ENCODE measurements at places on chromosomes 16 and 17.

DNA sequence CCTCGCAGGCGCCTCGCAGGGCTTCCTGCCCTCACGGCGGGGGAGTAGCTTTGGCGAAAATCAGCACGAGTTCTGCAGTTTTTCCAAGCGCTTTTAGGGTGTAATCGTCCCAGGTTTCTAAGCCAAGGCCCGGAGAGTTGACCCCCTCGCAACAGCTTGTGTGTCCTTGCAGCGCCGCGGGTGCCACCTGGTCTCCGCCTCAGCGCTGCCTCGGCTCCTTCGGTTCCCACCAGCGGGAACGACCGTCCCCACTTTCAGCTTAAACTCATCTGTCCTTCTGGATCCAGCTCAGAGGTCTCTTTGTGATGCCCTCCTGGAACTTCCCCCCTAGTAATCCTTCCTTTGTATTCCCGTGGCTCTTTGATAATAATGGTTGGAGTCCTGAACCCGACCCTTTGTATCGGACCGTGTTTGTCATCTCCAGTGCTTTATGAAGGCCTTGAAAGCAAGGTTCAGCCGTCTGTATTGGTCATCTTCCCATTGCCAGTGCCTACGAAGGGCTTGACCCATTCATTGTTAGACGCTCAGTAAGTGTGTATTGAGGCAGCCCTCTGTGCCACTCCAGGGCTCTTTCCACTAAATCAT, 858 bp upstream of the SMARCE1 start:
- no peak for DNase-seq

DNA sequence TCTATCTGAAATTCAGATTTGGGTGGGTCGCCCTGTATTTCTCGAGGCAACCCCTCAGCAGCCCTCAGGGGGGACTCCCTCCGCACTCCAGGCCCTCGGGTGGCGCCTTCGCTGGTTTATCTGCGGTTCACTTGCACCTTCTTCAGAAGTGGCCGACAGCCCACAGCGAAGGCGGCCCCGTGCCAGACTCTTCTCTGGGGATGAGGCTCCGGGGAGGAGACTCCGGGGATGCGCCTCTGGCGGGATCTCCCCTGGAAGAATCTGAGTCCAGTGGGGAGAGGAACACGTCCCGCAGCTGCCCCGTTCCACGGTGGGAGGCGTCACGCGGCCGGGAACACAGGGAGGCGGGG, 63.9 kb upstream of the DNAJA2 start:
- peak; percentile 56 for DNase-seq

GRCh38 chr16:21653571-21653970, 1.2 kb upstream of the IGSF6 start:
- no peak for DNase-seq

DNA sequence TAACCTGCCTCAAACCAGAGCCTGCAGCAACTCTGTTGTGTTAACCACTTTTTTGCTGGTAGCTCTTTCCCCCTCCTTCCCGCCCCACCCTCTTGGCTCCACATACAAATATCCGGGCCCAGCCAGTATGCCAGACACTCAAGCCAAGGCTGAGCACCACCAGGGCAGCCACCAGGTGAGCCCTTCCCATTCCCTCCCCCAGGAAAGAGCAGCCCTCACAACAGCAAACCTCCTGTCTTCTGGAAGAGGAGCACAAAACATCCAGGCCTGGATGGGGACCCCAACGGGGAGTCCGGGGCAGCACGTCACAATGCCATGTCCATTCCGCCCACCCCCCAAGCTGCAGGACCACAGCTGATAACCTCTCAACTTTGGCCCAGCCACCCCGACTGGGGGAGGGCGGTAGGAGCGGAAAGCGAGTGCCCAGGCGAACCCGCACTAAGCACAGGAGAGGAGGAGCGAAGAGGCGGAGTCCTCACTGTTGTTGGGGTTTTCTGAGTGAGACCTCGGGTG, 757 bp downstream of the ORMDL3 start:
- DNase-seq, result no peak

- DNase-seq, result no peak
Observed at GRCh38 chr17:7972131-7972785, 30.2 kb upstream of the GUCY2D start.

DNA sequence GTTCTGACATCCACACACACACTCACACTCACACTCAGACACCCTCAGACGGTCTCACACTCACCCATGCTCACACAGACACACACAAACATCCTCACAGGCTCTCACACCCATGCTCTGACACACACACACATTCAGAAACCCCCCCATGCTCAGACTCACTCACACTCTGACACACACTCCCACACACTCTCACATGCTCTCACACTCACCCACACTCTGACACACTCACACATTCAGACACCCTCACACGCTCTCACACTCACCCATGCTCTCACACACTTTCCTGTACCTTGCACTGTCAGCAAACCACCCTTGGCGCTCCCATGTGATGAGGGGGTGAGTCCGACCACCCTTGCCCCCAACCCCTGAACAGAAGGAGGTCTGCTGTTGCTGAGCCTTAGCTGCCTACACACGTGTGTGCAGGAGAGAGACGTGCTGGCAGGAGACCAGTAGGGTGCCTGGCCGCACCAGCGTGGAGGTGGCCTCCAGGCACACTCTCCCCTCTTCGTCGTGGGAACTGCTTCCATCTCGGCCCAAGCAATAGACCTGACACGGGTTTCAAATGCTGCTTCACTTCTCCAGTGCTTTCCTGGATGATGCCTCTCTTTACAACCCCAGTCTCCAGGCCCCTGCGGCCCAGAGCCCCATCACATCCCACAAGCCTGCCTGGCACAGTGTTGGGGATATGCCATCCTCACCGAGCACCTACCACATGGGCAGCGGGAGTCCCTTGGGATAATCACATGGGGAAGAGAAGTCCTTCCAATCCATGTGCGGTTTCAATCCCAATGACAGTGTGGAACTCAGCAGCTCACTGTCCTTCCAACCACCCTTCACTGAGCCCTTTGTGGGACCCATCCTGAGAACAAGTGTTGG, 267.8 kb upstream of the FOXF1 start:
- DNase-seq, result no peak

DNA sequence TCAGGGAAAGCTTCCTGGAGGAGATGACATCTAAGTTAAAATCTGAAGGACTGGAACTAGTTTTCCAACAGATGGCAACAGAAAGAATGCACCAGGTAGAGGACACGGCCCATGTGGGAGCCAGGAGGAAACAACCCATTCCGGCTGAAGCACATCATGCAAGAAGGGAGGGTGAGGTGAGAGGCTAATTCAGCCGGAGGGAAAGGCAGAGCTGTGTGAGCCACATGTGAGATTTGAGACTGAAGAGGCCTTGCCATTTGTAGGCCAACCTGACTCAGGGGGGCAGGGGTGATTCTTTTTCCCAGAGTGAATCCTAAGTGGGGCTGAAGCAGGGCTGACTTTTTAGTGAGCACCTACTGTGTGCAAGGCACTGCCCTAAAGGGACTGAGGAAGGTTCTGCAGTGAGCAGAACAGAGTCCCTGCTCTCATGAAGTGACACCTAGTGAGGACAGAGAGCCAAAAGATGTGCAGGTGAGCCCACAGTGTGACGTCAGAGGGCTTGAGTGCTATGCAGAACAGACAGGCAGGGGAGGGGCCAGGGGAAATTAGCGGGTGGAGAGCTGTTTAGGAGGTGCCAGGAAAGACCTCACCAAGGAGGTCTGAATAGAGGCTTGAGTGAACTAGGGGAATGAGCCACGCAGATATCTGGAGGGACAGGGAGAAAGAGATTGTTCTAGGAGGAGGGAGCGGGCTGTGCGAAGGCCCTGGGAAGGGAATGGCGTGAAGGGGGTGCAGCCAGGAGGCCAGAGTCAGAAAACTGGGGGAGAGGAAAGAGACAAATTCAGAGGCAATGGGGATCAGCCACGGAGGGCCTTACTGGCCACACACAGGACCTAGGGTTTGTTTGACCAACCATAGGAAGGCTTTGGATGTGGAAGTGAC, 19.8 kb upstream of the IL21R start:
- no peak for DNase-seq

GRCh38 chr17:54980375-54980774, 11.8 kb downstream of the STXBP4 start:
- no peak for DNase-seq

DNA sequence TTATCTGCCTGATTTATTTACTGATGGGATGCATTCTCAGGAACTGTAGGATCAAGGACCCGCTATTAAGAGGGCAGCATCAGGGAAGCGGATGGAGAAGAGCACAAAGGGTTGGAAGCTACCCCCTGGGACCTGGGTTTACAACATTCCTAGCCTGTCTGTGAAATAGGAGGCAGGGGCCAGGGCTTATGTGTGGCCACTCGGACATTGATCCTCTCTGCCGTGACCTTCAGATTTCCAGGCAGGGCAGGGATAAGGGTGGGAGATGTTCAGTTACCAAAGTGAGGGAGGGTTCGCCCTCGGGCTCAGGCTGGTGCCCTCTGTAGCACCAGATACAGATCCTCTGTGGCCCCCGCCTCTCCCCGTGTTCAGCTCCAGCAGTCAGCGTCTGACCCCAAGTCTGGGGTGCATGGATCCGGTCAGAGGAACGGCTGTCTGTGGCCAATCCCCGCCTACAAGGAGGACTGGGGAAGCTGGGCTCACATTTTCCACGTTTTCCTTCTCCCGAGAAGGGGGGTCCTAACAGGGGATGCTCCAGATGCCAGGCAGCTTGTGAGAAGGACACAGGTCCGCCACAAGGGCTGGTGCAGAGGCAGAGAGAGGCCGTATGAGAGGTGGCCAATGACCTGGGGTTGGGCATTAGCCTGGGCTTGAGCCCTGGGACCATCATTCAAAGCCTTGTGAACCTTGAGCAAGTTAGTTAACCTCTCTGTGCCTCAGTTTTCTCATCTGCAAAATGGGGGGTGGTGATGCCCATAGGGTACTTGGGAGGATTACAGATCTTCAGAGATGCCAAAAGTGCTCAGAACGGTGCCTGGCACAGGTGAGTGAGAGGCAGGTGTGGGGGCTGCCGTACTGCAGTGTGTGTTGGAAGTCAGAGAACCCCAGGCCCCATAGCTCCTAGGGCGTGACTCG, 48.3 kb downstream of the ATP2C2 start:
- DNase-seq, result no peak

GRCh38 chr16:71368958-71369357, 10.4 kb downstream of the CALB2 start:
- no peak for DNase-seq

DNA sequence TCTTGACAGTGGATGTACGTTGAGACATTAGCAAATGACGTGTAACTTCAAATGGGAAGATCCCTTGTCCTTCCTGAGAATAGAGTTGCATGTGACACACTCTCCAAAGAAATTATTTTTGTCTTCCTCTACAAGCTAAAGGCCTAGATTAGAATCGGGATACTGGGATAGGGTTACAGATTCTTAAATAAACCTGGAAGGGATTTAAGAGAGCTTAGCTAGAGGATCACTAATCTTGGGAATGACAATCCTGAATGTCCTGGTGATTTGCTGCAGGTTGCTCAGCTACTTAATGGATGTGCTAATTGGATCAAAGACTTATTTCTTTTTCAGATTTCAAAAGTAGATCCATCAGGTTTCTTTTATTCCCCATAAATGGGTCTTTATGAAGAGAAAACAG, 101.9 kb downstream of the KCNJ2 start:
- no peak for DNase-seq

DNA sequence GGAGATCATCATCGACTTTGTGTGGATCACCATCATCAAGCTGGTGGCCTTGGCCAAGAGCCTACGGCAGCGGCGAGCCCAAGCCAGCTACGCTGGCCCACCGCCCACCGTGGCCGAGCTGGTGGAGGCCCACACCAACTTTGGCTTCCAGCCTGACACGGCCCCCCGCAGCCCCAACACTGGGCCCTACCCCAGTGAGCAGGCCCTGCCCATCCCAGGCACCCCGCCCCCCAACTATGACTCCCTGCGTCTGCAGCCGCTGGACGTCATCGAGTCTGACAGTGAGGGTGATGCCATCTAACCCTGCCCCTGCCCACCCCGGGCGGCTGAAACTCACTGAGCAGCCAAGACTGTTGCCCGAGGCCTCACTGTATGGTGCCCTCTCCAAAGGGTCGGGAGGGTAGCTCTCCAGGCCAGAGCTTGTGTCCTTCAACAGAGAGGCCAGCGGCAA, 72.5 kb downstream of the COG7 start:
- no peak for DNase-seq

- DNase-seq, result no peak
Observed at GRCh38 chr17:39927929-39928857, 661 bp downstream of the LRRC3C start.

DNA sequence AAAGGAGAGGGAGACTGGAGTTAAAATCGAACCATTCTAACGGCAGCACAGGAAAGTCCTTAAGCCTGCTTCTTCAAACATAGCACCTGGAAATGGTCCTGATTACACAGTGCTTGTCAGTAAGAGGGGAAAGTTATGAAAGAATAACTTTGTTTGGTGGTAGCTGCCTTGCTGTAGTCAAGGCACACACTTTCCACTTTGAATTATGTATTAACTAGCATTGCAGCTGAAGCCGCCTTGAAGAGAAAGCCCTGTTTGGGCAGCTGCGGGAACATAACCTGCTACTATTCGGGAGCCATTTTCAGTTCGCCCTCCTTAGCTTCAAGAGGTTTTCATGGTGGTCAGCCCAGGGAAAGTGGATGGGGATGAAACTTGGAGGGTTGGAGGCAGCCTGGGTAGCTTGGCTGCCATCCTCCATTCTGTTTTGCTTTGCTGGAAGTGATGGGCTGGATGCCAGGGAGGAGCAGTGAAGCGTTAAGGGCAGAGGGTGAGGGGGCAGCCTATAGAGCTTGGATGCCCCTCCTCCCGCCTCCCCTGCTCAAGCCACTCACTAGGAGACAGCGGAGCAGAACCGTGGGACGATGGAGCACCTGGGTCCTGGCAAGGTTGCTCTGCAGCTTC, 5.3 kb upstream of the HAS3 start:
- DNase-seq, result no peak

DNA sequence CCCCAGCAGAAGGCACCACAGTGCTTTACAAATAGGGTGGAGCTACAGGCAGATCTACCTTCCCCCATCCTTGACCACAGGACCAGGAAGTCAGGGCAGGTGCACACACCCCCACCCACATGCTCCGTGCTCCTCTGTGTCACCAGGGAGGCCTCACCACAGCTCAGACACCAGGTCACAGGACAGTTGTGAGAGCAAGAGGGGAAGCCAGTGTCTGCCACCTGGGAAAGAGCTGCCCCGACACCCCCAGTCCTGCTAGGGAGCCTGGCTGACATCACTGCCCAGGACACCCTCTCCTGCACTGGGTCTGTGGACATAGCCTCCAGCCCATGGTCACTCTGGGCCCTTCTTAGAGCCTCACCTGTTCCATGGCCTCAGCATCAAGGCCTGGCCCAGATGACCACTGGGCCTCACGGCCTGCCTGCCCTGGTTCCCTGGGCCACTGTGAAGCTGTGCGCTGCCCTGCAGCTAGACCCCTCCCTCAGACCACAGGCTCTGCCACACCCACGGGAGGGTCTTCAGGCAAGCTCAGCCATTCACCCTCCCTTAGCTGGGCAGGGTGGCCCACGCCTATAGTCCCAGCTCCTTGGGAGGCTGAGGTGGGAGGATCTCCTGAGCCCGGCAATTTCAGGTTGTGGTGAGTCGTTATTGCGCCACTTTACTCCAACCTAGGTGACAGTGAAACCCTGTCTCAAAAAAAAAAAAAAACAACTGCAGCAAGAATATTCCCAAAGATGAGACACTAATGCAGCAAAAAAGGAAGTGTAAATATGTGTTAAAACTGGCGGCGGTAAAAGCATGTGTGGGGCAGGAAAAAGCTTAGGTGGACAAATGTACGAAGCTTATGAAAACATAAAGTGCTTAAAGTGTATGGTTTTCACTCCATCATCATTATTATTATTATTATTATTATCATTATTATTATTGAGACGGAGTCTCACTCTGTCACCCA, 14.2 kb downstream of the POLR3K start:
- no peak for DNase-seq

GRCh38 chr17:82519971-82520903, 705 bp downstream of the FOXK2 start:
- DNase-seq, result peak; percentile 48

- no peak for DNase-seq
Observed at GRCh38 chr17:64573214-64573613, 66.4 kb downstream of the CEP95 start.

- peak; percentile 91 for DNase-seq
Observed at GRCh38 chr16:89489040-89489897, 1.1 kb downstream of the ANKRD11 start.
